ENCODE measurements at places on chromosomes 1 and 21.

- DNase-seq: no peak
These were observed 65.4 kb downstream of the MACF1 start for GRCh38 chr1:39269791-39270342.

DNA sequence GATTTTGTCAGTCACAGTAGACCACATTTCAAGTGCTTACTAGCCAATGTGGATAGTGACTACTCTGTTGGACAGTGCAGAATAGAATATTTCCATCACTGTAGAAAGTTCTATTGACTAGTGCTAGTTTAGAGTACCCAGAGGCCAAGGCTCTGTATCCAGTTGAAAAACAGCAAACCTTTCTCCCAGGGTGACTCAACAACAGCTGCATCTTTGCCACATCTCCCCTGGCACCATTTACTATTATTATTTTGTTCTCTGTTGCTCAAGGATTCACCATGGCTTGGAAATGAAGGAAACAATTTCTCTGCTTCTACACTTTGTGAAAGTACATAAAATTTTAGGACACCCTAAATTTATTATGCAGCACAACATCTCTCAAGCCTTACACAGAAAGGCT, 85.3 kb upstream of the WDR26 start:
- no peak for DNase-seq

DNA sequence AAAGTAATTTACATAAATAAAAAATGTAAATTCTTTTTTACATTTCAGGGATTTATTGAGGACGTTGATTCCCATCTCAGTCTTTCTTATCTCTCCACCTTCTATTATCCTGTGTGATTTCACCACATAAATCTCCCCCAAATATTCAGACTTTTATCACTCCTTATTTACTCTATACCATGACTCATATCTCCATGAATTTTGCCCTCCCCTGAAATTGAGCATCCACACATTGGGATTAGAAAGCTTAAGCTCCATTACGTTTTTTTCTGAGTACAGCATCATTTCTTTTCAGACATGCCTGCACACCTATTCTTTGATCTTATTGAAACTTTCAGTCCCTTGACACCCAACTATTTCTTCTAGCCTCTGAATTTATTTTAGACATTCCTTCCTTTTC, 111.2 kb downstream of the IFI44 start:
- no peak for DNase-seq

DNA sequence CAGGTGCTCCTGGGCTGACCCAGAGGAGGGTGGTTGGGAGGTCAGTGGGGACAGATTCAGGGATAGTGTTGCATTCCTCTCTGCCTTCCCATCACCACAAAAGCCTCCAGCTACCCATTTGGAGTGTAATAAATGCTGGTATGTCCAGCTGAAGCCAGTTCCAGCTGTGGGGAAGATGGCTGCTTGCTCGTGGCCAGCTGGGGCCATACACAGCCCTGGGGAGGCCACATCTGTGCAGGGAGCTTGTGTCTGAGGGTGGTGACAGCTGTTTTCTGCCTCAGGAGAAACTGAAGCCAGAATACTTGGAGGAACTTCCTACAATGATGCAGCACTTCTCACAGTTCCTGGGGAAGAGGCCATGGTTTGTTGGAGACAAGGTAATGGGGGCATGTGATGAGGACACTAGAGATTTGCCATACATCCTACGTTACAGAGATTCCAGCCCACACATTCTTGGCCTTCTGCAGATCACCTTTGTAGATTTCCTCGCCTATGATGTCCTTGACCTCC, 2.7 kb downstream of the GSTM4 start:
- no peak for DNase-seq

- no peak for DNase-seq
These were observed 17.8 kb downstream of the CASZ1 start for GRCh38 chr1:10778640-10779039.

DNA sequence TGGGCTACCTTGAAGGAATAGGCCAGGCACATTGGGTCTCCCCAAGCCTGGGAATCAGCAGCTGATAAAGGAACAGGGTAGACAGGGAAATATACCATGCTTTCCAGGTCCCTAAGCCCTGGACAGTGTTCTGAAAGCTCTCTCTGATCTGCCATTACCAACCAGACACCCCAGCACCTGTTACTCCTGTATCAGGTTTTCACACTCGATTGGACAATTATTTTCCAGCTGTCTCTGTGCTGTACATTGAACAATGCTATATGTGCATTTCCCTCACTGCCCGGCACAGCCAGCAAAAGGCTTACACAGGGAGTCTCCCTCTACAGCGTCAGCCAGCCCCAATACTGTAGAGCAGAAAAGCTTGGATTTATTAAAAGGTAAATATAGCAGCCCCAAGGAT, 4.7 kb downstream of the CFAP45 start:
- DNase-seq: no peak

DNA sequence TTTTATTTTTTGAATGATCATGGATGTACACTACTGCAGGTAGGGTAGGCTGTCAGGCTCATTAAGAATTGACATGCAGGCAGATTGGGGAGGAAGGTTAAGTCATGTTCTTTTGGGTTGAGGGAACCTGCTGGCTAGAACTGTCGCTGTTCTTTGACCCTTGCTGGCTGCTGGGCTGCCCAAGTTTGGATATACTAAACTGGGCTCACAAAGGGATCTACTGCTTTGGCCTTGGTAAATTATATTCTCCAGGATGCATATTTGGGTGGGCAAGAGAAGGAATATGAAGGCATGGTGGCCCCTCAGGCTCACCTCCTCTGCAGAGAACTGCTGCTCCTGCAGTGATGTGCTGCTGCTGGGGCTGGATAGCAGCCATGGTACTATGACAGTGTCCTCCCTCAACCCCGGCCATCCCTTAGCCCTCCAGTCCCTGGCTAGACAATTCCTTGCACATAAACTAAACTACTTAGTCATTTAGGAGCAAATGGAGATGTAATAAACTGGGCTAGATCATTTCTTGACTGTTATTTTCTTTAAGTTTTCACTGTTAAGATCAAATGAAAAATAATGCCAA, 6.1 kb downstream of the ATP1A1 start:
- no peak for DNase-seq

GRCh38 chr1:240395336-240395735, 216.6 kb downstream of the GREM2 start:
- no peak for DNase-seq

DNA sequence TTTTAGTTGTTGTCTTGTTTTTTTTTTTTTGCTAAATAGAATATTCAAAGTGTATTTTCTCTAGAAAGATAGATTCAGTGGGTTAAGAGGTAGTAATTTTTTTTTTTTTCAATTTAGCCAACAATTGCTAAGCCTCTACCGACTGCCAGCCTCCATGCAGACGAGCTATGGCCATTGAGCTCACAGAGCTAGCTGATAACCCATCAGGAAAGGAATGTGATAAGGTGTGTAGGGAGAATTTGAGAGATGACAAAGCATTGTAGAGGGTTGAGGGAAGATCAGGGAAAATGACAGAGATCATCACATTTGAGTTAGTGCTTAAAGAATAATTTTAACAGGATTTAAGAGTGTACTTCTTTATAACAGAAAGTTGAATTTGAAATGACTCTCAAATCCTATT, 30.6 kb downstream of the DNM3 start:
- no peak for DNase-seq

DNA sequence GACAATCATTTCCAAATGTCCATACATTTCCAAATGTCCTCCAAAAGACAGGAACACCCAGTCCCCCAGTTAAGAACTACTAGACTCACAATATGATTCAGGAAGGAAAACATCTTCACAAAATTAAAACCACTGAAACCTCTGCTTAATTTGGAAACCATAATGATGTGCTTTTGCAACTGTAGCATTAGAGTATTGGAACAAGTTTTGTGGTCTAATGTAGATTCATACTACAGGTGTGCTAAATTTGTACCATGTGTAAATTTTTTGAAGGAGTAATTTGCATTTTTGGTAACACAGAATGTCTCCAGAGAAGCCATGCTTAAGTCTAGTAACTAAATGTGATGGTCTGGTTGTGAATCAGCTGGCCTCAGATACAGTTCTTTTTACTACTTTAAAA, 129.6 kb downstream of the DPYD start:
- DNase-seq: no peak

DNA sequence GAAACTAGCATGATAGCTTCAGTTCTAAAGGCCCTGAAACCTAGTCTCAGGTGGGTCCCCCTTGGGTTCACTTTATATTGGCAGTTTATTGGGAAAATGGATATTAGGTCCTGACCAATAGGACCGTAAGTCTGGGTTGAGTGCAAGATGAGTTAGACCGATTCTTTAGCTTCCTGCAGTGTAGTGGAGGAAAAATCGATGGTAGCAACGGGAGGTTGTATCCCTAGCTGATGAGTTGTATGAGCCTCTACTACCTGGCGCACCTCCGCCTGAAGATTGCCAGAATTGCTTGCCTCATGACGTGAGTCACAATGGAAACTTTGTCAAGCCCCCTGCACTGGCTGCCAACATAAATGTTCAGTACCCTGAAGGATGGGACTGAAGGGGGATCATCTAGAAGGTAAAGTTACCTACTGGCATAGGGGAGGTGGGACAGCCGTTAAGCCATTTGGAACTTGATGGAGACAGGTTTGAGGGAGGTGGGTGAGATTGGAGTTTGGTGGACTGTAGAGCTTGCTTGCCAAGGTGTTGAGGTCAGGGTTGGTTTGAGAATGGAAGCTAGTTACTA, 3.9 kb downstream of the RCC1 start:
- no peak for DNase-seq

Measured in sciatic nerve (tissue), 2 donors.